ENCODE measurements at places on chromosomes 3 and 15. TPM values are rescaled to one million over a fixed set of nuclear protein-coding genes. Genes with fewer than 3 reads are reported as not detected.

Gene TMA7
- 81.9 TPM for total RNA-seq

GRCh38 chr15:51030649-51031316 is 63.9 kb downstream of the TNFAIP8L3 start:
- H3K27ac ChIP-seq: peak overlapping the region; percentile 54
- H3K4me1 ChIP-seq: peaks cover 11% of the 10 kb centered on the region
- no peaks in the 10 kb centered on the region for H3K27me3 ChIP-seq
- peak; percentile 92 for DNase-seq

- H3K36me3 ChIP-seq: no peaks in the 10 kb centered on the region
- no peak overlapping the region for H3K4me3 ChIP-seq
- H3K27me3 ChIP-seq: no peaks in the 10 kb centered on the region
Observed at GRCh38 chr15:81181220-81181619, 15.5 kb upstream of the IL16 start.

DNA sequence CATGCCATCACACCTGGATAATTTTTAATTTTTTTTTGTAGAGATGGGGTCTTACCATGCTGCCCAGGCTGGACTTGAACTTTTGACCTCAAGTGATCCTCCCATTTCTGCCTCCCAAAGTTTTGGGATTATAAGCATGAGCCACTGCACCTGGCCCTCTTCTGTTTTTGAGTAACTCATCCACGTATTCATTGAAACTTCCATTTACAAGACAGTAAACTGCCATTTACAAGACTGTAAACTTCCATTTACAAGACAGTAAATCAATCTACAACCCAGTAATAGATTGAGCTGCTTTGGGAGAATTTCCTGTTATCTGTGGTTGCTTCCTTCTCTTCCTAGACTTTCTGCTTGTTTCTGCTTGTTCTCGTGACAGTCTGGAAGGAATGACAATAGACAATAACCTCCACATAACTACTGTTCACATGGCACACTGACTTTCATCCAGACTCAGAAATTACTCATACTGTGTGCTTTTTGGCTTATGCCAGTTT is 114.7 kb upstream of the CCNL1 start:
- H3K27ac ChIP-seq: no peak overlapping the region
- H3K36me3 ChIP-seq: no peaks in the 10 kb centered on the region
- no peaks in the 10 kb centered on the region for H3K27me3 ChIP-seq
- DNase-seq: no peak
- H3K4me1 ChIP-seq: no peaks in the 10 kb centered on the region
- no peak overlapping the region for H3K4me3 ChIP-seq

Gene SPESP1
- 3.0 TPM for total RNA-seq

- peaks cover 39% of the 10 kb centered on the region for H3K4me1 ChIP-seq
- DNase-seq: peak; percentile 99
- H3K36me3 ChIP-seq: peaks cover 1% of the 10 kb centered on the region
- no peaks in the 10 kb centered on the region for H3K27me3 ChIP-seq
- H3K27ac ChIP-seq: peak overlapping the region; percentile 87
Observed at GRCh38 chr3:58052373-58053273, 44.4 kb downstream of the FLNB start.

DNA sequence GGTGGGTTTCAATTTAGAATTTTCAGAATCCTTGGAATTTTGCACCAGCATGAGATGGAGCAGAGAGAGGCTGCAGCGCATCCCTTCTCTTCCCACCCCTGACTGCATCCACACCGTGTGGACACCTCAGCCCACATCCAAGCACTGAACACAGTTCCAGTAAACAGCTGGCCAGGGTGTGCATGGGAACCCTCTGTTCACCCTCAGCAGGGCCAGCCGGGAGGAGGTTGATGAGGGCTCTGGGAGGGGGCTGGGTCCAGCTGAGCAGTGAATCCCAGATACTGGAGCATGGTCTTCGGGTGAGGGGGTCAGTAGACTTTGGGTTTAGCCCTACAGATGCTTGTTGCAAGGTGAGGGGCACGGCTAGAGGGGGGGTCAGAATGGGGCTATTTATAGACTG is 85.8 kb downstream of the RPLP1 start:
- peaks cover 48% of the 10 kb centered on the region for H3K27me3 ChIP-seq
- no peak overlapping the region for H3K4me3 ChIP-seq
- no peak overlapping the region for H3K27ac ChIP-seq
- no peaks in the 10 kb centered on the region for H3K4me1 ChIP-seq
- H3K36me3 ChIP-seq: no peaks in the 10 kb centered on the region

DNA sequence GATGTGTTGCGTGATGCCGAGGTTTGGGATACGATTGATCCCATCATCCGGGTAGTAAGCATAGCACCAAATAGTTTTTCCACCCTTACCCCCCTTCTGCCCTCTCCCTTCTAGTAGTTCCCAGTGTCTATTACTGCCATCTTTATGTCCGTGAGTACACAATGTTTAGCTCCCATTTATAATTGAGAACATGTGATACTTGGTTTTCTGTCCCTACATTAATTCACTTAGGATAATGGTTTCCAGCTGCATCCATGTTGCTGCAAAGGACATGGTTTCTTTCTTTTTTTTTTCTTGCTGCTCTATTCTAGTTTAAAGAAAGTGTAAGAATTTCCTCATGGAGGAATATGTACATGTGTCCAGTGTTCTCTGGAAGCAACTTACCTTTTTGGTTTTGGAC is 51.8 kb downstream of the NSUN3 start:
- no peak overlapping the region for H3K27ac ChIP-seq
- no peak overlapping the region for H3K4me3 ChIP-seq
- no peak for DNase-seq
- H3K27me3 ChIP-seq: no peaks in the 10 kb centered on the region
- no peaks in the 10 kb centered on the region for H3K4me1 ChIP-seq

DNA sequence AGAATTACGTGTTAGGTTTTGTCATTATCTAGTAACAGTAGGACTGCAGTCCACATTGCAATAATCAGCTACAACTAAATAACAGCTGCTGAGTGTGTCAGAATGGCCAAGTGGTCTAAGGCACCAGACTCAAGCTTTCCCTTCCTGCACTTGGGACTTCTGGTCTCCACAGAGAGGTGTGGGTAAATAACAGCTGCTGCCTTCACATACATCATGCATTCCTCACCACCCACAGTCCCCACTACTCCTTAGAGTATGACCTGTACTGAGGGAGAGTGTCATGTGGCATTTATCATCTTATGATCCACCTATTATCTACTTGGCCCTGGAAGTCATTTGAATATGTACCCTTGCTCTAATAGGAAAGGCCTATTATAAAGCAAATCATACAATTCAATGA is 22.2 kb upstream of the ZMAT3 start:
- no peaks in the 10 kb centered on the region for H3K4me1 ChIP-seq
- no peaks in the 10 kb centered on the region for H3K36me3 ChIP-seq
- no peak overlapping the region for H3K27ac ChIP-seq
- peak; percentile 59 for DNase-seq

DNA sequence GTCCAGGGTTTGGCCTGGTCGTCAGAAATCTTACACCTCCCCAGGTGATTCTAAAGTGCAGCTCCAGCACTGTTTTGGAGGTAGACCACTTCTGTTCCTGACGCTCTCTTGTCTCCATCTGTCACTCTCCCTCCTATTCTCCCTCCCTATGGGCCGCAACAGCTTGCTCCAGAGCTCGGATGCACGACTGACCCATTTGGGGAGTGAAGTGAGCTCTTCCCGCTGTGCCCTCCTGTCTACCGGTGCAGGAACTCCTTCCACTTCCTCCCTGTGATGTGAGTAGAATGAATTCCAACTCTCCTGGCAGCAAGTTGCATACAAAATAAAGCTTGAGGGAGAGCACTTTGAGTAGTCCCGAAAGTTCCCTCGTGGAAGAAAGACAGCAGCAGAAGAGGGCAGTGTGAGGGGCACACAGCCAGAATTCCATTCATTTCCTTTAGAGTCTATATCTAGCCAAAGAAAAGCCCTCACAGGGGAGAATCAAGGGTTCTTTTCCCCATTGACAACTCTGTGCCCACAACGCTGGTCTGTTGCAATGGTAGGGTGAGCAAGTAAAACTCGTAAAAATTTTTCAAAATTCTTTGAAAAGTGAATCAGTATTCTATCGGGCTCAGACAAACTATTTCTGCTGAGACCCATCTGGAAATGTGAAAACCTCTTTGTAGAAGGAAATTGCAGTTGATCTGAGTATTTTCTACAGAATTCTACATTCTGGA is 39.9 kb upstream of the BDH1 start:
- H3K27me3 ChIP-seq: 0 out of 2 replicates have a peak, but pooled peaks cover 2% of the 10 kb centered on the region
- H3K4me1 ChIP-seq: peaks cover 3% of the 10 kb centered on the region
- DNase-seq: no peak
- no peak overlapping the region for H3K4me3 ChIP-seq

GRCh38 chr3:111730143-111730542 is 128.9 kb upstream of the PHLDB2 start:
- H3K36me3 ChIP-seq: no peaks in the 10 kb centered on the region
- no peak for DNase-seq
- H3K4me3 ChIP-seq: no peak overlapping the region
- peaks cover 4% of the 10 kb centered on the region for H3K4me1 ChIP-seq
- H3K27ac ChIP-seq: no peak overlapping the region
- H3K27me3 ChIP-seq: peaks cover 2% of the 10 kb centered on the region
